Smooth muscle cell of trachea (primary cell): ENCODE measurements at places on chromosomes 1 and 21. TPM values are rescaled to one million over a fixed set of nuclear protein-coding genes. Genes with fewer than 3 reads are reported as not detected.

Gene ARTN
- total RNA-seq: under 0.01 and 0.29 TPM in 2 replicates

Gene OR2AK2
- total RNA-seq: not detected in 2 replicates

Gene PER3
- total RNA-seq: 7.3 and 9.6 TPM in 2 replicates

Gene PRKACB
- total RNA-seq: 22.0 and 40.1 TPM in 2 replicates

Gene S100A7
- total RNA-seq: not detected in 2 replicates

Gene FALEC
- 1.5 TPM in 1 of 2 replicates, not detected in the other for total RNA-seq

Gene SYDE2
- 4.9 and 5.6 TPM in 2 replicates for total RNA-seq

Gene WNT4
- not detected in 2 replicates for total RNA-seq

Gene LCE1A
- total RNA-seq: not detected in 2 replicates

Gene CREB3L4
- total RNA-seq: 10.3 and 11.5 TPM in 2 replicates

Gene RBM11
- 0.58 TPM in 1 of 2 replicates, not detected in the other for total RNA-seq

Gene TFAP2E
- 0.33 and 0.44 TPM in 2 replicates for total RNA-seq

Gene S1PR1
- 20.8 and 22.0 TPM in 2 replicates for total RNA-seq

Gene TRABD2B
- total RNA-seq: 0.17 TPM in 1 of 2 replicates, not detected in the other

Gene B3GALT2
- total RNA-seq: 0.15 and 0.17 TPM in 2 replicates

Gene SPRTN
- 11.7 and 12.1 TPM in 2 replicates for total RNA-seq

Gene PTGFR
- total RNA-seq: 68.3 and 86.8 TPM in 2 replicates

Gene SPATA46
- total RNA-seq: not detected in 2 replicates

Gene DUSP10
- total RNA-seq: 22.7 and 85.5 TPM in 2 replicates
